Stimulated activated CD4-positive, alpha-beta T cell treated with anti-CD3 and anti-CD28 coated beads, Interleukin-1b, Interleukin-23, amount 100 ng/mL, for 48 hours (primary cell): ENCODE measurements at places on chromosomes 3 and 15.

- DNase-seq = no peak
Observed at GRCh38 chr15:77476995-77477394, 56.3 kb downstream of the HMG20A start.

DNA sequence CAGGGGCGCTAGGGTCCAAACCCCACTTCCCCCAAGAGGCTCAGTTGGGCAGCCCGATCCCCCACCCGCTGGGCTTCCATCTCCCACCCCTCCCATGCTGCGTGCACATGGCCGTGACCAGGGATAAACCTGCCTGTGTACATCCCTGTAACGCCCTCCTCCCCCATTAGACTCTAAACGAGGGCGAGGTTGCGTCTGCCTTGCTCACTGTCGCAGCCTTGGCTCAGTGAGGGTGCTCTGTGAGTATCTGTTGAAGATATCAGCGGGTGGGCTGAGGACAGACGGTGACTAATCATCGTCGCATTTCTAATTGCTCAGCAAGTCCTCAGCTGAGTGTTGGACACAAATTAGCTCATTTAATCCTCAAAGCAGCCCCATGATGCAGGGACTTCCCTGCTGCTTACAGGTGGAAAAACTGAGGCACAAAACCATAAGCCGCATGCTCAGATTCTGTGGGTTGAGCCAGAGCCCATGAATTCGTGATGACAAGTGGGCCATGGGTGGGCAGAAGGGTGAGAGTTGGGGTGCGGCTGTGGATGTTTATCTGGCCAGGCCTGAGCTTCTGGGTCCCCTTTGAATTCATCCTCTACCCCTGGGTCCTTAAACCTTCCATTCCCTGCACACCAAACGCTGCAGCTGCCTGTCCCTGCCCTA, 26.0 kb downstream of the FBLN2 start:
- DNase-seq = peak; percentile 36

GRCh38 chr3:194342861-194343560, 8.1 kb downstream of the CPN2 start:
- DNase-seq = no peak

DNA sequence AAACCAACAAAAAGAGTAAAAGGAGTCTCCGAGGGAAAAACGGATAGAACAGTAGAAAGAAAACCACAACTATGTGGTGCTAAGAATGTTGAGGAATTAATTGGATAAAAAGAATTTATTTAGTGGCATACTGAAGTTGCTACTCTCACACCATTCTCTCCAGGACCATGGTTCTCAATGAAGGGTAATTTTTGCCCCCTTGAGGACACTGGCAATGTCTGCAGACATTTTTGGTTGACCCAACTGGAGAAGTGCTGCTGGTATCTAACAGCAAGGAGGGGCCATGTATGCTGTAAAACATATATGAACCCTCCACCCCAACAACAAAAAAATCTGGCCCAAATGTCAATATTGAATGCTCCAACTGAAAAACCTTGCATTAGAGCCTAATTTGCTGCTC, 85.9 kb upstream of the CSPG5 start:
- DNase-seq = no peak

DNA sequence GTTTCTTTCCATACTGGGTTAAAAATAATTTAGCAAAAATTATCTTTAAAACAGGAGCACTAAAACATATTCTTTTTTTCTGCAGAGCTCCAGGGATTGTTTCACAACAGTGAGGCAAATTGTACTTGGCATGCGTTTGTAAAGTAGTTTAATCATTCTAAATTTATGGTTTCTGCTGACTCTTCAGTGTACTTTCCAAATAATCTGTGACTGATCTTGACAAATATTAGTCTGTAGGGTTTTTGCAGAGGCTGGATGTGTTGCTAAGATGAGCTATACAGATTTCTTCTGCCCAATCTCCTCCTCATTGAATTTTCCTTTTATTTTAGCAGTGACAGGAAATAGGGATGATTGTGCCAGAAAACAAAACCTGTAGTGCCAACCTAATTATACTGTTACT, 328.0 kb upstream of the MANF start:
- DNase-seq = no peak

DNA sequence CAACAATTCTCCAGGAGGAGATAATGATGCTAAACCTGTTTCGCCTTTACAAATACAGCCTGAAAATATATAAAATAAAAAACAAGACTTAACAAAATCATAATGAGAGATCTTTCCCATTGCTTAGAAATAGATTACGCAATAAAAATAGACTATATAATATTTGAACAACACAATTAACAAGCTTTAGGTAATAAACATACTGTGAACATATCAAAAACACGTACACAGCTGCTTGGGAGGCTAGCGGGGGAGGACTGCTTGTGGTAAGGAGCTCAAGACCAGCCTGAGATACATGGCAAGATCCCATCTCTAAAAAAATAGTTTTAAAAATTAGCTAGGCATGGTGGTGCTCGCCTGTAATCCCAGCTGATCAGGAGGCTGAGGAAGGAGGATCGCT, 8.7 kb downstream of the NSMCE3 start:
- no peak for DNase-seq

- no peak for DNase-seq
Observed at GRCh38 chr15:74040109-74040850, 42.1 kb downstream of the GOLGA6A start.

GRCh38 chr3:17292556-17292955, 407.8 kb downstream of the PLCL2 start:
- no peak for DNase-seq
